ENCODE measurements at places on chromosomes 3 and 15.

- no peak for DNase-seq
Measured at GRCh38 chr3:185916042-185916833, 21.6 kb downstream of the TRA2B start.

- no peak for DNase-seq
Measured at GRCh38 chr15:79030470-79030869, 60.1 kb downstream of the RASGRF1 start.

- no peak for DNase-seq
Measured at GRCh38 chr3:13207975-13208705, 134.9 kb upstream of the IQSEC1 start.

DNA sequence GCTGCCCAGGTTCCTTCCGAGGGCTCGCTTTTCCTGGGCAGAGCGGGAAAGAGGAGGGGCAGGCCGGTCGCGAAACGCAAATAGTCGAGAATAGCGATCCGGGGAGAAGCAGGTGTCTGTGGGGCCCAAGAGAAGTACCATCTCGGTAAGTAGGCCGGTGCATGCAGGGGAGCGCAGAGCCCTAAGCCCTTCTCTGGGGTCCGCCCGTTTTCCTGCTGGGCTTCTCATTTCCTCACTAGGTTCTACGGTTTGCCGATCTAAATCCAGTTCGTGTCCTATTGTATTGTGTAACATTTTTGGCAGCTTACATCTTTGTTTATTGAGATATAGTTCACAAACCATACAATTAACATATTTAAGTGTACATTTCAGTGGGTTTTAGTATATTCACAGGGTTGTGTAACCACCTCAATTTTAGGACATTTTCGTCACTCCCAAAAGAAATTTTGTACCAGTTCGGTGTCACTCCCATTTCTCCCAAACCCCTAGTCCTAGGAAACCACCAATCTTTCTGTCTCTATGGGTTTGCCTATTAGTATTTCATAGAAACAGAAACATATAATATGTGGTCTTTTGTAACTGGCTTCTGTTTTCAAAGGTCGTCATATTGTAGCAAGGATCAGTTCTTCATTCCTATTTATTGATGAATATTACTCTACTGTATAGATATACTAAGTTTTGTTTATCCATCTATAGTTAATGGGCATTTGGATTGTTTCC, 6.8 kb upstream of the TRIM69 start:
- peak; percentile 74 for DNase-seq

DNA sequence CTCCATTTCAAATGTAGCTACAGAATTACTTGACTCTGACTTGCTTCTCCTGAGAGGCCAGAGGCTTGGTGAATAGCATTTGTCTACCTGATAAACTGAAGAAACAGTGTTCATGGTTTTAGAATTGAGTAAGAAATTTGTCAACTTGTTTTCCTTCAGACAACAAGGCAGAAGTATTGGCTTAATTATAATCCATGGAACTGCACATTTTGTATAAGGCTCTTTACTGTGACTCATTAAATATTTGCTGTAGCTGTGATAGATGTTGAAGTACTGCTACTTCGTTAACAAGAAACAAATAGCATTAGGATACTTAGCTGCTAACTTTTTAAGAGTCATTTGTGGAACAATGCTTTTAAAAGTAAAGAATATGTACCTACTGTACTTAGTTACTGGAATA, 4.6 kb downstream of the UNC13C start:
- DNase-seq, result no peak

- no peak for DNase-seq
Measured at GRCh38 chr3:71905426-71905825, 120.5 kb upstream of the PROK2 start.

GRCh38 chr15:31480356-31481025, 153.9 kb downstream of the KLF13 start:
- peak; percentile 41 for DNase-seq

GRCh38 chr3:122394173-122394572, 10.2 kb downstream of the FAM162A start:
- no peak for DNase-seq

- DNase-seq, result no peak
Measured at GRCh38 chr15:59335207-59335786, 37.4 kb downstream of the MYO1E start.

GRCh38 chr3:108153451-108153981, 62.7 kb upstream of the CD47 start:
- peak; percentile 73 for DNase-seq

DNA sequence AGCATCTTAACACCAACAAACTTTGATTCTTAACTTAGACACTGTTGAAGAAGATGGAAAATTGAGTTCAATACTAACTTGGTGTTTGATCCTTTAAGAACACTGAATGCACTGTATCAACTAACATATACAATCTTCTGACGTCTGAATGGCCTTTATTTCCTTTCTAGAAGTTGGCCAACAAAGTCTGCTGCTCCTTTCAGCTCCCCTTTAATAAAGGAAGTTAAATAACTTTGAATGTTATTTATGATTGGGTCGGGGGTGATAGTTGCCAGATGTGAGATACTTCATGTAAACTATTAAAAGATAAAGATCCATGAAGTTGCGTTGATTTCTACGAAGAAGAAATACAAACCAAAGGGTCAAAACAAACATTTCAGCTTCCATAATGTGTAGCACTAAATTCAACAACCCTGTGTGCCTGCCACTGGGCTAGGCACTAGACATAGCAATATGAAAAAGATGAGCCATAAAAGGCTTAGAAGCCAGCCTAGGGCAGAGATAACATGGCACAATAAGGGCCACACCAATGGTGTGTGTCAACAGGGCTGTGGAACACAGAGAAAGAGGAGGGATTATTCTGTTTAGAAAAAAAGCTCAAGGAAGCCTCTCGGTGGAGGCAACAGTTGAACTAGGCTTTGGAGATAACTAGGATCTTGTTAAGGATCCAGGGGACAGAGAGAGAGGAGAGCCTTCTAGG, 337.8 kb downstream of the MECOM start:
- DNase-seq, result no peak

DNA sequence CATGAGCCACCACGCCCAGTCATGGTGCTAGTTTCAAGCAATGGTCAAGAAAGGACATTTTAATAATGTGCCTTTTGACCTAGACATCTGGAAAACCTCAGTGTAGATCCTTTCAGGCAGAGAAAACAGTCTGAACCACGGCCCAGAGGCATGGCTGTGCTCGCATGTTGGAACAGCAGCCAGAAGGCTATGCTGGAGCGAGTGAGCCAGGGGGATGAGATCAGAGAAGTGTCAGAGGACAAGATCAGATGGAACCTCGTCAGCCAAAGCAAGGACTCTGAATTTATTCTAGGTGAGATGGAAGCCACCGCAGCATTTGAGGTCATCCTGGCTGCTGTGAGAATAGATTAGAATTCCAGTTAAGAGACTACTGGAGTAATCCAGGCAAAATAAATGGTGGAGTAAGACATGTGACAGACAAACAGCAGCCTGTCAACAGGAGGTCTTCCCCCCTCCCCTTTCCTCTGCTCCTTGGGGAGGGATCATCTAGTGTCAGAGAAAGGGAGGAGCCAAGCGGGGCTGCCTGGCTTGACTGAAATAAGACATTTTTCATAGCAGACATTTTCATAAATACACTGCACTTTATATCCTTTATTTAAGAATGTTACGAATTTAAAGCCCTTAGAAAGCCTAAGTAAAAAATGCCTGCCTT, 40.4 kb upstream of the ACKR4 start:
- DNase-seq, result no peak

DNA sequence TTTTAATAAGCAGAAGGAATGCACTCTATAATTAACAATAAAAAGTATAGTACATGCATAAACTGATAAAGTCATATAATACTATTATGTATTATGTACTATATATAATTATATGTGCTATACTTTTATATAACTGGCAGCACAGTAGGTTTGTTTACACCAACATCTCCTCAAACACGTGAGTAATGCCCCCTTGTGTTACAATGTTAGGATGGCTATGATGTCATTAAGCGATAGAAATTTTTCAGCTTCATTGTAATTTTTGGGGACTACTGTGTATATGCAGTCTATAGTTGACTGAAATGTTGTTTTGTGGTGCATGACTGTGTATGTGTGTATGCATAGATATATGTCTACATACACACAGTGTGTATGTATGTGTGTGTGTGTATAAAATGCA, 100.6 kb downstream of the SLMAP start:
- DNase-seq, result no peak

GRCh38 chr15:89395996-89396395, 61.4 kb upstream of the POLG start:
- DNase-seq, result no peak

- DNase-seq, result peak; percentile 31
Measured at GRCh38 chr3:128269006-128269775, 115.9 kb downstream of the EEFSEC start.

DNA sequence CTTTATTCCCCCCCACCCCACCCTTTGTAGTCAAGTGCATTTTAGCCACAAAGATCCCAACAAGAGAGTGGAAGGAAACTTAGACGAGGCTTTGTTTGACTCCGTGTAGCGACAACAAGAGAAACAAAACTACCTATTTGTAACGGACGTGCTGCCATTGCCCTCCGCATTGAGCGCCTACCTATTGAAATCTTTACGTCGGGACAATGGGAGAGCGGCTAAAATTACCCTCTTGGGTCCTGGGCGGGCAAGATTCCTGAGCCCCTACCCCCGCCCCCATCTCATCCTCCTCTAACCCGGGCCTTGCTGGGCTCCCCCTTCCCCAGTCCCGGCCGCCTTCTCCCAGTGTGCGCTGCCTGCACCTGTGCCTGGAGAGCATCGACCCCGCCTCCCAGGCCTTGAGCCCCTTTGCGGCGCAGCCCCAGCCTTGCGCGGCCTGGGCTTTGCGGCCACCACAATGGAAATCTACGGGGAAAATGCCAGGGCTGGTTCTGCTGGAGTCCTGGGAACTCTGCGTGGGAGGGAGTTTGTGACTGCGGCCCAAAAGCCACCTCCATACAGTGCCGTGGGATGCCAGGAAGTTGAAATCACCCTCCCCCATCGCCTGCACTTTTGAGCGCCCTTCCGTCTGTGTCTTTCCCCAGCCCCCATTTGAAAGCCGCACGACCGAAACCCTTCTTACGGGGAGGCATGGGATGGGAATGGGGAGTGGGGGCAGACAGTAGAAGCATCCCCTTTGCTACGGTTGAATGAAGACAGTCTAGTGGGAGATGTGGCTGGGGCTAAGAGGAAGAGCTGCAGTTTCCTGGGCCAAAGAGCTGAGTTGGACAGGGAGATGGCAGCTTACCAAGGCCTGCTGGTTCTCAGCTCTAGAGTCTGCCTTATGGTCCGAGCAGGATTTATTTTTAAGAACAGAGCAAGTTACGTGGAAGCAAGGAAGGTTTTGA, 1.1 kb upstream of the SOX2 start:
- DNase-seq, result no peak

- no peak for DNase-seq
Measured at GRCh38 chr3:11499144-11499543, 144.6 kb downstream of the VGLL4 start.

DNA sequence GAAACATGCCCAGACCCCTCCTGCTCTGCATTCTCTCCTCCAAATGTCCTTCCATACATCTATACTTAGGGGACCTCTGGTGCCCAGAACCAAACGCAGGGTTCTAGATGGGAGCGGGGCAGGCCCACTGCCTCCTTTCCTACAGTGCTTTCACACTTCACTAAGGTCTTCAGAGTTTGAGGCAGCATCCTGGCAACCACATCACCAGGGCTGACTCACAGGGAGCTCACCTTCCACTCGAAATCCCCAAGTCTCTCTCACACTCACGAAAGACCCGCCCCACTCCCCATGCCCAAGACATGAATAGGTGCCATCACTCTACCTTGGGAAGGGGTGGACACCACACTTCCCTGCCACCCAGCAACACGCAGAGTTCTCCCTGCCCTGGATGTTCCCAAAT, 18.9 kb downstream of the HOMER2 start:
- no peak for DNase-seq

- DNase-seq, result no peak
Measured at GRCh38 chr15:42712584-42712983, 24.3 kb downstream of the CDAN1 start.

- DNase-seq, result no peak
Measured at GRCh38 chr3:140378571-140379340, 299.1 kb upstream of the TRIM42 start.

GRCh38 chr3:42063888-42064287, 27.3 kb upstream of the TRAK1 start:
- DNase-seq, result no peak

- no peak for DNase-seq
Measured at GRCh38 chr3:127284258-127284657, 3.6 kb downstream of the PRR20G start.

DNA sequence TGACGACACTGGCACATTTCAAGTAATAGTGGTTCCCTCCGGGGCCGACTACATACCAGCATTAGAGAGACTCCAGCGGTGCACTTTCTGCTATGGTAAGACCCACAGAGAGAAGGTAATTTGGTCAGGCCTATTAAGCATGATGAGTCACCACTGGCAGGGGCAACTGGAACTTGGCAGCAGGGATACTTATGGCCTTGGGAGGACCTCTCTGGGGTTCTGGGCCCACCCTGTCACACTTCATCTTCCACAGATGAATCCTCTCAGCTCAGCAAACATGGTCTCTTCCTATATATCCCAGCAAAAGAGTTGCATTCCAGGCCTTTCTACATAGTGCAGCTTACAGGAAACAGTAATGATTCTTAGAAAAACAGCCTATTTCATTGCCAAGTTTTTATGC, 88.0 kb downstream of the PIK3R4 start:
- no peak for DNase-seq

DNA sequence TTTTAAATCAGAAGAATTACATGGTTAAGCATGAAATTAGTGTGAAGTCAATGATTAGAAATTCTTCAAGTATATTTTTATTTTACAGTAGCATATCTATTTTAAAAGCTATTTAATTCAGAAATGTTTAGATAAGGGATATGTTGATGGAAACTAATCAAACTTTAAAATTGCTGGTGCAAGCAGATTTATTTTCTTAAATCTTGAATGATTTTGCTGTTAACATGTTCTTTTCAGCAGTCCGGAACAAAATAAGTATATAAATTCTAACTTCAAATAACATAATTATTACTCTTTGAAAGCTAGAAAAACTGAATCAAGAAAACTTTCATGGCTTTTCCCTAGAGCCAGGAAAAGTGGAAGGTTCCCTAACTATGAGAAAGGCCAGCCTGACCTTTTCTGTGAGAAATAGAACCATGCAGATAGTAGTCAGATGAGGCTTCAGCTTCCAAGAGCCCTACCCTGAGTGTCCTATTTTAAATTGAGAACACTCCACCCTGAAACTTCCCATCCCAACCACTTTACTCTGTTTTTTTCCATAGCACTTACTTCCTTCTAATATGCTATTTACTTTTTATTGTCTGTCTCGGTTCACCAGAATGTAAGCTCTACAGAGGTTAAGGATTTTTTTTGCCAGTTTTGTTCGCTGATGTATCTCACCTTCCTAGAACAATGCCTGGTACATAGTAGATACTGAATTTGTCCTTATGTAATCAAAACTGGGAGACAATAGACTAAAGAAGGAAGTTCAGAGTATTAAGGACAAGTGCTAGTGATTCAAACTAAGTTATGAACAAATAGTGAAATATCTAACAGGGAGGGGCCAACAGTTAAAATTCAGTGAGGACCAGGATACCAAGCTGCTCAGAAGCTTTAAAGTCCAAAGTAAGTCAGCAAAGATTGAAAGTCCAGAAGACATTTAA, 66.8 kb downstream of the CD200R1L start:
- DNase-seq, result no peak

GRCh38 chr15:95944193-95944592, 386.3 kb upstream of the NR2F2 start:
- DNase-seq, result no peak
